ENCODE measurements at places on chromosomes 7 and 10.

- DNase-seq = no peak
Measured at GRCh38 chr7:126818393-126819196, 434.1 kb downstream of the GRM8 start.

DNA sequence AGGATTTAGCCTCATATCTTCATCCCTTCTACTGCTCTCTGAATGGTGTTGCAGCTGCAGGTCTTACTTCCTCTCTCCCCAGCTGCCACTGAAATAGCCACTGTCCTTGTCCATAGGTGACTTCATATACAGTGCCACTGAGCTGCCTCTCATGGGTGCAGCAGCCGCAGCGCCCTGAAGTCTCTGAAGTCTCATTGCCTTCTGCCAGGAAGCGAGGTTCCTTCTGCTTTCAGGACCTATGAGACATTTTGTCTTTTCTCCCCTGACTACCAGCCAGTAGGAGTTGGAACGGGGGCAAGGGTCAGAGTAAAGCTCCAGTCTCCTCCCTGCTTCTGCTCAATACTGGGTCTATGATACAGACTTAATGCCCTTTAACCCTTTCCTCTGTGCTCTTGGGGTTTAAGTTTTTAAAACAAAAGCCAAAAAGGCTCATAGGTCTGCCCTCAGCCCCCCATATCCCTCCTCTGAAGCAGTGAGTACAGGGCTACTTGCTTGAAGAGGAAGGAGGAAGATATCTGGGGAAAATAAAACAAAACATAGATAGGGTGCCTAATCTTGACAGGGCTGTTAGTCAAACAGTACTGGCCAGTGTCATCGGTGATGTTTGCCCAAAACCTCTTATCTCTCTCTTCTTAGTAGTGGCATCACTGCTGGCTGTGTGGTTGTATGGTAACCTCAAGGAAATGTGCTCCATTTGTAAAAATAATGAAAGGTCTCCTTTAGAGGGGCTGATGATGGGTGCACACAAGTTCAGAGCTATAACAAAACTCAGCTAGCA is 7.1 kb downstream of the PLCE1 start:
- no peak for DNase-seq

DNA sequence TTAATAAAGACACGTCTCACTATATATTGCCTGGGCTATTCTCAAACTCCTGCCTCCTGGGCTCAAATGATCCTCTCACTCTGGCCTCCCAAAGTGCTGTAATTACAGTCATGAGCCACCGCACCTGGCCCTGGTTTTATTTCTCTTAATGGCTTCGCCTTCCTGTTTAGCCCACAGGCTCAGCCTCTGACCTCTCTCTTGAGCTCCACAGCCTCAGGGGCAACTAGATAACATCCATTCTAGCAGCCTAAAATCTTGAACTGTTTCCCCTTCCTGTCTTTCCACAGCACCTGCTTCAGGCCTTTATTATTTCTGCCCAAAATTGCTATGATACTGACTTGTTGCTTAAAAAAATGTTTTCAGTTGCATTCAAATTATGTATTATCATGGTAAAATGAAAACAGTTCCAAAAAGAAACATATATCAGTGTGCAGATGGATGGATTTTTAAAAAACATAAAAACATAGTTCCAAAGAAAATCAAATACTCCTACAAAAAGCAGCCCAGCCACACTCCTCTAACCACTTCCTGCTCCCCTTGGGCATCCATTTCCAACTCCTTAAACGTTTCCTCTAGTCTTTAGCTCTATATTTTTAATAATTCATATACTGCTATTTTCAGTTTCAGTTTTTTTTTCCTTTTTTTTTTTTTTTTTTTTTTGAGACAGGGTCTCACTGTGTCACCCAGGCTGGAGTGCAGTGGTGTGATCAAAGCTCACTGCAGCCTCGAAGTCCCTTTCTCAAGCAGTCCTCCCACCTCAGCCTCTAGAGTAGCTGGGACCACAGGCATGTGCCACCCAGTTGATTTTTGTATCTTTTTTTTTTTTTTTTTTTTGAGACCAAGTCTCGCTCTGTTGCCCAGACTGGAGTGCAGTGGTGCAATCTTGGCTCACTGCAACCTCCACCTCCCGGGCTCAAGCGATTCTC is 5.1 kb upstream of the BAZ1B start:
- no peak for DNase-seq

- DNase-seq = no peak
Measured at GRCh38 chr10:70958396-70958795, 70.0 kb upstream of the PCBD1 start.

- DNase-seq = no peak
Measured at GRCh38 chr10:125797994-125798662, 22.5 kb upstream of the MMP21 start.

- DNase-seq = no peak
Measured at GRCh38 chr7:34747867-34748727, 90.1 kb downstream of the NPSR1 start.

DNA sequence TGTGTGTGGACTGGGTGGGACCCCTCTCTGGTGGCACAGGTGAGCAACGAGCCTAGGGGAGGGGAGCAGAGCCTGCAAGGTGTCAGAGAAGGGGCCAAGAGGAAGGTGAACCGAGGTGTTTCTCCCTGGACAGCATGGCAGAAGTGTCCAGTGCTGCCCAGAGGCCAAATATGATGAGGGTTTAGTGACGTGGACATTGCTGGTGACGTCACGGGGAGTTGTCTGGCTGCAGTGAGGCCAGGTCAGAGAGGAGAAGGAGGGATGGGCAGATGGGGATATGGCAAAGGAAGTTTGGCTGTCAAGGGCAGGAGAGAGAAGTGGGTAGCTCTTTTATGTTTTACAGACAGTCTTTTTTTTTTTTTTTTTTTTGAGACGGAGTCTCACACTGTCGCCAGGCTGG is 2.6 kb upstream of the ZNF853 start:
- no peak for DNase-seq

GRCh38 chr10:72414642-72415041 is 59.9 kb upstream of the DNAJB12 start:
- DNase-seq = no peak

DNA sequence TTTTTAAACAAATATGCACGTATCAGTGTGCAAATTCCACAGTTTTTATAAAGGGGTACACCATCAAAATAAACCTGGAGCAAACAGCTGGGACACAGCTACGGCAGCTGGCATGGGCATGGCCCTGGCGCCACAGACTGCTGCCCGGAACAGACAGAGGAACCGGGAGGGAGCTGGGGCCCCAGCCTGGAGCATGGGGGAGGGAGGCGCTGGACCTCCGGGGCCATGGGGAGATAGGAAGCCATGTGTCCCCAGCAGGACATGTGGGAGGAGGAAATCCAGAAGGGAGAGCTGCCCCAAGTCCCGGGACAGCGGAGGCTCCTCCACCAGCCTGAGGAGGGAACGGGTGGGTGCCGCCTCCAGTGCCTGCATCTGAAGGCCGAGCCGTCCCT is 180.1 kb downstream of the MAD1L1 start:
- DNase-seq = no peak

DNA sequence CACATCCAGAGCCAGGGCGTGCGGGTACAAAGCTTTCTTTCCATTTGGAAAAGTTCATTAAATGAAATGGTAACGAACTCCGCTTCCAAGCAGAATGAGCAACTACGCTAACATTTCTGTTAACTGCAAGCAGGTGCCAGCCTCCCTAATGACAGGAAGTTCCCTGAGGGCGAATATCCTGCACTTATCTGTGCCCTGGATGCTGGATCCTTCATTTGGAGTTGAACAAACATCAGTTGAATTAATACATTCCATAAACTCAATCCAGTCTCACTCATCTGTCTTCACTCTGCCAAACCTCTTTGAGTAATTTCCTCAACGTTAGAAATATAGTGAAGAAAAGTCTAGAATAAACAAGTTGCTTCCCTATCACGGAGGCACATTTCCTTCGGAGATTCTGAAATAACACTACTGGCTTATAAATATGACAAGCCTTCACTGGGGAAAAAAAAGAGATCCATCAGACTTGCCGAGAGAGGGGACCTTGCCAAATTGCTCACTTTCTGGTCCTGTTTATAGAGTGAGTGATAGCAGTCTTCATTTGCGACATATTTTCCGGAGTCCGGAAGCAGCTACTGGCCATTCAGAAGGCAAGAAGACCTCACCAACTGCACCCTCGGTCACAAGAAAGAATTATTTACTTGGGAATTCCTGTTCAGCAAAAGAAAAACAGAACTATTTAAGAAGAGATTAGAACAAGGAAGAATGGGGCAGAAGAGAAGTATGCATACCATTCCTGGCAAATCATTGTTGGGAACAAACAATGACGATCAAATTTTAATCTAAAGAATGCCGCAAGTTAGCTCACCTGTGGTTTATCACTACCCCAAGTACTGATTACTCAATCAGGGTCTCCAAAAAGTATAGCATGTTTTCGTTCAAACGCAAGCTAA is 196.4 kb downstream of the FAM107B start:
- DNase-seq = no peak

GRCh38 chr10:122121059-122121458 is 132.1 kb downstream of the TACC2 start:
- no peak for DNase-seq

GRCh38 chr10:132392811-132393694 is 3.9 kb upstream of the PWWP2B start:
- DNase-seq = no peak

- DNase-seq = no peak
Measured at GRCh38 chr7:29314148-29314547, 119.6 kb downstream of the CHN2 start.

DNA sequence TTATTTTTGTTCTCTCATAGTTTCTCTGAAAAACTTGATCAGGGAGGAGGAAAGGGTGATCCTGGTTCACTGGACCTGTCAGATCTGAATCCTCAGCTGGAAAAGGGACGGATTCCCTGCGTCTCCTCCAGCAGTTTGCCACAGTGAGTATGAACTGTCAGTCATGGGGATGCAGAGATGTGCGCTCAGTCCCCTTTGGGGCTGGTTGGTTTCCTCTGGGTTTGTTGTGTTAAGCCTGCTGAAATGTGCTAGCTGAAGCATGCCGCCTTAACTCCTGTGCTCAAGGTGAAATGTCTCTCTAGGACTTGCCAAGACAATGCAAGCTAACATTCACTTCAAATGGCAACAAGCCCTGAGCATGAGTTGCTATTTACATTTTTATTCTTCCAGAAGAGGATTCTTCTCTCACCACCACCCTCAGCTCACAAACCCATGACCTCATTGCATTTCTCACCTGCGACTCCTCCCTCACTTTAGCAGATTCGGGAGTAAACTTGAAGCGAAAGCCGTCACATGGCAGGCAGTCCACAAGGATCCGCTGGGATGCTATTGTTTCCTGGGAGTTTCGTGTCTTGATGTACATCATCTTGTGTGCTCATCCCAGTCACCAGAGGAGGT is 192.9 kb upstream of the FZD8 start:
- DNase-seq = no peak

GRCh38 chr10:32070645-32071044 is 14.4 kb upstream of the KIF5B start:
- no peak for DNase-seq

GRCh38 chr10:114022766-114023597 is 20.7 kb upstream of the ADRB1 start:
- DNase-seq = no peak

DNA sequence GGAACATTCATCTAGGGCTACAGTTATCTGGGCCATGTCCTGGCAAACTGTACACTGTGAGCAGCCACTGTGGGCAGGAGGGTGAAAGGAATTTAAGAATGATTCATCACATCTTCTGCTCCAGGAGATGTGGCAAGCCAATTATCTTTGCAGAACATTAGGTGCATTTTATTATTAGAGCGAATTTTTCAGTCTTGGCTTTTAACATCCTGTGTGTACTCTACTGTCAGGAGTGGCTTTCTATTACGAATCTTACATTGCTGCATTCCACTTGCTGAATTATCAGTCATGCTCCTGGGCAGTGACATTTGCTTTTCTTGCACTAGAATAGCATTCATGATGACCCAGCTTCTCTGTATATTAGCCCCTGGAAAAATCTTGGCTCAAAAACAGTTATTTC is 109.2 kb upstream of the TARP start:
- no peak for DNase-seq

GRCh38 chr7:51644216-51644615 is 327.6 kb upstream of the COBL start:
- no peak for DNase-seq

GRCh38 chr10:24299578-24300260 is 90.8 kb downstream of the KIAA1217 start:
- no peak for DNase-seq

GRCh38 chr10:130337696-130338635 is 201.8 kb downstream of the GLRX3 start:
- no peak for DNase-seq

Data from CD8-positive, alpha-beta T cell (primary cell).